ENCODE measurements at places on chromosomes 6 and 20. TPM values are rescaled to one million over a fixed set of nuclear protein-coding genes. Genes with fewer than 3 reads are reported as not detected.

The STMND1 gene
- not detected for total RNA-seq

The HTR1E gene
- total RNA-seq, result not detected

The MMP24 gene
- 0.07 TPM for total RNA-seq

The CFAP61 gene
- not detected for total RNA-seq

The MAS1 gene
- total RNA-seq, result not detected

The SRMS gene
- not detected for total RNA-seq

The SIM1 gene
- total RNA-seq, result not detected

DNA sequence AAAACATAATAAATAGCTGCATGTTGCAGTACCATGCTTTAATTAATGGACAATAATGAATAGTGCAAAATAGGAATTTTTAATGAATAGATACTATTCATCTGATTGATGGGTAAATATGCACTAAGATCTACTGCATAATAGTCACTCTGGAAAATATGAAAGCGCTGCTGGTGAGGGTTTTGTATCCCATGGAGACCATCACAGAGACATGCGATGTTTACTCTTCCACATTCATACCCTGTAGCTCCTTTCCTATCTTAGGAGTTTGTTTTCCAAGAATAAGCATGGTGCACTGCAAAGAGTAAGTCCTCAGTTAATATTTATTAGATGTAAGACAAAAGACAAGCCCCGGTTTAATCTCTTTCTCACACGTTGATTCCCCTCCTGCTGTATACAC, 81.4 kb downstream of the NRSN1 start:
- no peaks in the 10 kb centered on the region for H3K27me3 ChIP-seq
- no peak overlapping the region for H3K4me3 ChIP-seq
- H3K4me1 ChIP-seq, result no peaks in the 10 kb centered on the region
- no peak for DNase-seq

GRCh38 chr6:47256361-47256760, 53.3 kb downstream of the TNFRSF21 start:
- H3K27me3 ChIP-seq, result no peaks in the 10 kb centered on the region
- H3K4me3 ChIP-seq, result no peak overlapping the region
- DNase-seq, result no peak
- H3K36me3 ChIP-seq, result no peaks in the 10 kb centered on the region

- peak overlapping the region; percentile 76 for H3K27ac ChIP-seq
- DNase-seq, result no peak
- no peaks in the 10 kb centered on the region for H3K27me3 ChIP-seq
Observed at GRCh38 chr20:1391640-1392442, 1.0 kb downstream of the FKBP1A start.

DNA sequence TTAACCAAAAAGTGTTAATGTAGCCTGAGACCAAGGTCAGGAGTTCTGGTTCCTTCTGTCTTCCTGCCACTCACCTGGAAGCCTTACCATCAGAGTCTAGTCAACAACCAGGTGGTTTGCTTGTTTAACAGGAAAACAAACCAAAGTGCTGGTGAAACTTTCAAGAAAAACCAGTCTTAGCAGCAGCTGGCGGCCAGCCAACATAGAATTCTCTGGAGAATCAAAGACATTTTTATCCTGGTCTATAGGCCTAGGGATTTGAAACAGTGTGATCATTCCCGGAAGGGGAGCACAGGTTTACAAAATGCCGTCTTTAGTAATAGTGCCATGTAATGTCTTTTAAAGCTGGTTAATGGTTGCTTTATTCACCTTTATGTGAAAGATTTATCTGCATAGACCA, 146.6 kb upstream of the AKIRIN2 start:
- no peaks in the 10 kb centered on the region for H3K27me3 ChIP-seq
- H3K4me1 ChIP-seq, result no peaks in the 10 kb centered on the region
- no peak overlapping the region for H3K27ac ChIP-seq
- no peak overlapping the region for H3K4me3 ChIP-seq

DNA sequence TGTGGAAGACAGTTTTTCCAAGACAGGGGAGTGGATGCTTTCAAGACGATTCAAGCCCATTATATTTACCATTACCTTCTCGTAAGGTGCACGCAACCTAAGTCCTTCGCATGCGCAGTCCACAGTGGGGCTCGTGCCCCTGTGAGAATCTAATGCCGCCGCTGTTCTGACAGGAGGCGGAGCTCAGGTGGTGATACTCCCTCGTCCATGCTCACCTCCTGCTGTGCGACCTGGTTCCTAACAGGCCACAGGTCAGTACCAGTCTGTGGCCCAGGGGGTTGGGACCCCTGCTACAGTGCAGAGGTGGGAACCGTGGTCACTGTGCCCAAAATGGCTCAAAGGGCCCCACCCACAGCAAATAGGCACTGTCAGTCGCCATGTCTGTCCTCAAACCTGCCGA, 36.6 kb downstream of the SERPINB1 start:
- H3K27ac ChIP-seq, result no peak overlapping the region
- H3K4me3 ChIP-seq, result no peak overlapping the region

GRCh38 chr20:57374343-57374930, 16.8 kb upstream of the RBM38 start:
- peak; percentile 25 for DNase-seq
- no peaks in the 10 kb centered on the region for H3K27me3 ChIP-seq

- no peaks in the 10 kb centered on the region for H3K27me3 ChIP-seq
- no peak overlapping the region for H3K4me3 ChIP-seq
- no peaks in the 10 kb centered on the region for H3K4me1 ChIP-seq
- no peaks in the 10 kb centered on the region for H3K36me3 ChIP-seq
Observed at GRCh38 chr20:58497076-58497641, 18.0 kb downstream of the APCDD1L start.

- no peaks in the 10 kb centered on the region for H3K27me3 ChIP-seq
- no peaks in the 10 kb centered on the region for H3K4me1 ChIP-seq
- H3K4me3 ChIP-seq, result no peak overlapping the region
- no peak overlapping the region for H3K27ac ChIP-seq
Observed at GRCh38 chr6:147776631-147777213, 268.2 kb downstream of the SAMD5 start.

- no peak overlapping the region for H3K4me3 ChIP-seq
- H3K27ac ChIP-seq, result no peak overlapping the region
- no peaks in the 10 kb centered on the region for H3K4me1 ChIP-seq
- DNase-seq, result no peak
Observed at GRCh38 chr6:152087701-152088100, 280.2 kb downstream of the ESR1 start.

- no peak overlapping the region for H3K4me3 ChIP-seq
- no peak overlapping the region for H3K27ac ChIP-seq
- DNase-seq, result no peak
Observed at GRCh38 chr20:63574829-63575743, 1.0 kb upstream of the HELZ2 start.

DNA sequence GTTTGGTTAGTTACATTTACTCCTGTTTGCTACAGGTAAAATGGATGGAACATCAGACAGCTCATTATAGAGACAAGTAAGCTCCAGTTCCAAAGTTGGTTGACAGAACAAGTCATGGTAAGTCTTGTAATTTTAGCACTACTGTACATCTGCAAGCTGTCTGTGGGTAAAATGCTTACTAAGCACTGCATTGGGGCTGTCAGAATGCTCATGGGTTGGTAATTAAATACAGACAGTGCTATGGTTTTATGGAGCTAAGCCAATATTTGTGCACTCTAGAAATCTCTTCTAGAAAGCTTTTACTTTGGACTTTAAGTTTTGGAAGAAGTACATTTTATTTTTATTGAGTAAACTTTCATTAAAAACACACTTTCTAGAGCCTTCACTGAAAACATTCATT, 419.2 kb upstream of the MMS22L start:
- no peak overlapping the region for H3K27ac ChIP-seq
- no peak for DNase-seq
- no peaks in the 10 kb centered on the region for H3K4me1 ChIP-seq

- no peaks in the 10 kb centered on the region for H3K36me3 ChIP-seq
- DNase-seq, result no peak
- H3K27ac ChIP-seq, result no peak overlapping the region
Observed at GRCh38 chr6:131136021-131136786, 937 bp downstream of the AKAP7 start.
